ENCODE measurements at places on chromosomes 4 and X. TPM values are rescaled to one million over a fixed set of nuclear protein-coding genes. Genes with fewer than 3 reads are reported as not detected.

CLIC2 gene
- 0.97 TPM for total RNA-seq

AWAT2 gene
- not detected for total RNA-seq

CXCL11 gene
- total RNA-seq: not detected

SAGE1 gene
- total RNA-seq: not detected

METTL14 gene
- 29.3 TPM for total RNA-seq

LIMCH1 gene
- 9.8 TPM for total RNA-seq

MAGEC2 gene
- total RNA-seq: not detected

All from chondrocyte (in vitro differentiated cells).